ENCODE measurements at places on chromosomes 2 and 18. TPM values are rescaled to one million over a fixed set of nuclear protein-coding genes. Genes with fewer than 3 reads are reported as not detected.

- no peaks in the 10 kb centered on the region for H3K36me3 ChIP-seq
- peak overlapping the region; percentile 12 for H3K4me3 ChIP-seq
- H3K27me3 ChIP-seq = no peaks in the 10 kb centered on the region
Observed at GRCh38 chr2:41932241-41933045, 115.4 kb upstream of the PKDCC start.

MROH2A gene
- not detected for total RNA-seq

DNA sequence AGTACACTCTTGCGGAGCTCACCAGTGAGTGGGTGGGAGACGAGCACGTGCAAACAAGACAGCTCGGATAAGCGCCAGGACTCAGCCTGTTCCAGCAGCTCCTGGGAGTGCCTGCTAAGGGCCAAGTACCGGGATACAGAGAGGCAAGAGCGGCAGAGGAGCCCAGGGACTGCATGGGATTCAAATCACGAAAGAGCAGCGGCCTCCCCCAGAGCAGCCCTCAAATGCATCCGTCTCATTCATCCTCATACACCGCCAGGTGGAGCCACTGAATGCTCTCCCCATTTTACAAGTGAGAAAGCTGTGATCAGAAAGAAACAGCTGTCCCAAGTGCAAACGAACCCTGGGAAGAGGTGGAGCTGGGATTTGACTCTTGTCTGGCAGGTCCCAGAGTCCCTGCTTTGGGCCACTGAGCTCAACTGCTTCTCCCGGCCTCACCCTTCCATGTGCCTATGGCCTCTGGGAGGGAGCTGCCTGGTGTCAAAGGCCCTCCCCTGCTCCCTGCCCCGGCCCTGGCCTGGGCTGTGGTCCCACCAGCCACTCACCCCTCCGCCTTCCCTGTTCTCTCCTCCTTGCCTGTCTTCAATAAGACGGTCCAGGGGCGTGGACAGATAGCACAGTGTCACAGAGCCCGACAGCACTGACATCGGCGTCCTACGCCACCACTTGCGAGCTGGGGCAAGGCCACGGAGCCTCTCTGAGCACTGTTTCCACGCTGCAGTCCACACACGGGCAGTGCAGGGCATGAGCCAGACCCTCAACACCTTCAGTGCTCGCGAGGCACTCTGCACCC lies 72.8 kb upstream of the TAF1B start:
- no peak overlapping the region for H3K4me3 ChIP-seq
- no peaks in the 10 kb centered on the region for H3K36me3 ChIP-seq
- no peak overlapping the region for H3K27ac ChIP-seq

GRCh38 chr18:31500051-31500688 lies 2.2 kb downstream of the DSG2 start:
- DNase-seq = no peak
- peaks cover 5% of the 10 kb centered on the region for H3K4me1 ChIP-seq
- peaks cover 4% of the 10 kb centered on the region for H3K36me3 ChIP-seq
- no peak overlapping the region for H3K27ac ChIP-seq

SCN1A gene
- not detected for total RNA-seq

DNA sequence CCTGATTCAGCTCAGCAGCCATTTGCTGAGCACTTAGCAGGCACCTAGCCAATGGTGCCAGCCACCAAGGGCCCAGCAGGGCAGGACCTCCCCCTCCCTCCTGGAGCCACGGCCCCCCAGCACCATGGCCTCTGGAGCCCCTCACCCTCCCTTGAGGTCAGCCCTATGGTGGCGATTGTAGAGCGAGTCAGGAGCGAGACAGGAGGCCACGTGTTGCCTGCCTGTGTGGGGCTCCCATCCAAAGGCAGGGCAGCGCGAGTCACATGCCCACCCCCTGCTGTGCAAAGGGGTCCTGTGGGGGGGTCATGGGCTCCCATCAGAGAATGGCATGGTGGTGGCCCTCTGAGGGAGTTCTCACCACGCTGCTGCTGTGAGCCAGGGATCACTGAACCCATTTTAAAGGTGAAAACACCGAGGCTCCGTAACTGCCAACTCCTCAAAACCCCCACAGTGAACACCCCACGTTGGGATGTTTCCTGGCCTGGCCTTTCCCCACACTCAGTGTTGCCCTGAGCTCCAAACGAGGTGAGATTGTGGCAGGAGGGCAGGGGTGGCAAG lies 35.6 kb downstream of the RAMP1 start:
- H3K36me3 ChIP-seq = no peaks in the 10 kb centered on the region
- no peaks in the 10 kb centered on the region for H3K27me3 ChIP-seq
- no peak overlapping the region for H3K27ac ChIP-seq
- DNase-seq = no peak
- no peak overlapping the region for H3K4me3 ChIP-seq

DNA sequence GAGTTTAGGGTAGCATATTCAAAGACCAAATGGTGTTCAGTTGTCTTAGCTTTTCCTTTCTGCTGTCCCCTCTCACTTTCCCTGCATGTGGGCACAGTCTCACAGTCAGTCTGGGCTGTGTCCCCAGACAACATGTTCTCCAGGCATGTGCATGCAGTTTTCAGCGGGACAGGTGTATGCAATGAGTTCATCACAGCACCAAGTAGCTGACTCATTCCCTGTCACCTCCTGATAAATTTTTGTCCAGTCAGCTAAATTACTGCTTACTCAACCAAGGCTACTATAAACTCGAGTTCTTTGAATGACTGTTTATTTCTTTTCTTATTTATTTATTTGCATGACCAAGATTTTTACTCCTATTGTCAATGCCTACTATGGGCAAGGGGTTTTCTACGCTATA lies 148.8 kb upstream of the CDH19 start:
- DNase-seq = no peak
- no peaks in the 10 kb centered on the region for H3K27me3 ChIP-seq
- H3K27ac ChIP-seq = no peak overlapping the region
- H3K4me3 ChIP-seq = no peak overlapping the region

ATP8B1 gene
- total RNA-seq = 7.5 TPM

- H3K4me1 ChIP-seq = peaks cover 37% of the 10 kb centered on the region
- peak overlapping the region; percentile 65 for H3K27ac ChIP-seq
- H3K4me3 ChIP-seq = peak overlapping the region; percentile 96
Observed at GRCh38 chr2:106192752-106193689, 1.1 kb downstream of the UXS1 start.

- no peak for DNase-seq
- no peak overlapping the region for H3K27ac ChIP-seq
- no peak overlapping the region for H3K4me3 ChIP-seq
- H3K27me3 ChIP-seq = no peaks in the 10 kb centered on the region
Observed at GRCh38 chr2:106142683-106143082, 51.4 kb downstream of the UXS1 start.

GRCh38 chr18:39911716-39912115 lies 2043.3 kb upstream of the PIK3C3 start:
- no peaks in the 10 kb centered on the region for H3K36me3 ChIP-seq
- H3K4me3 ChIP-seq = no peak overlapping the region
- no peak for DNase-seq

SYT4 gene
- not detected for total RNA-seq

DNA sequence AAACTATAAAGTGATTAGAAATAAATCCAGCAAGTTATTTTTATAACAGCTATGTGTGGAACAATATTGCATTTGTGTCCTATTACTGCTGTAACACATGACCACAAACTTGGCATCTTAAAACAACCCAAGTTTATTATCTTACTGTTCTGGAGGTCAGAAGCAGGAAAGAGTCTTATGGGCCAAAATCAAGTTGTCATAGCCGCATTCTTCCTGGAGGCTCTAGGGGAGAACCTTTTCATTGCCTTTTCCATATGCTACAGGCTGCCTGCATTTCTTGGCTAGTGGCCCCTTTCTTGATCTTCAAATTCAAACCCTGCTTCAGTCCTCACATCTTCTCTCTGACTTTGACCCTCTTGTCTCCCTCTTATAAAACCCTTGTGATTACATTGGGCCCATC lies 27.0 kb upstream of the HNRNPLL start:
- DNase-seq = no peak
- no peaks in the 10 kb centered on the region for H3K4me1 ChIP-seq
- no peak overlapping the region for H3K27ac ChIP-seq
- no peak overlapping the region for H3K4me3 ChIP-seq
- no peaks in the 10 kb centered on the region for H3K27me3 ChIP-seq

- H3K27ac ChIP-seq = no peak overlapping the region
- no peak overlapping the region for H3K4me3 ChIP-seq
- no peak for DNase-seq
Observed at GRCh38 chr2:127056086-127056485, 50.9 kb downstream of the BIN1 start.

DNA sequence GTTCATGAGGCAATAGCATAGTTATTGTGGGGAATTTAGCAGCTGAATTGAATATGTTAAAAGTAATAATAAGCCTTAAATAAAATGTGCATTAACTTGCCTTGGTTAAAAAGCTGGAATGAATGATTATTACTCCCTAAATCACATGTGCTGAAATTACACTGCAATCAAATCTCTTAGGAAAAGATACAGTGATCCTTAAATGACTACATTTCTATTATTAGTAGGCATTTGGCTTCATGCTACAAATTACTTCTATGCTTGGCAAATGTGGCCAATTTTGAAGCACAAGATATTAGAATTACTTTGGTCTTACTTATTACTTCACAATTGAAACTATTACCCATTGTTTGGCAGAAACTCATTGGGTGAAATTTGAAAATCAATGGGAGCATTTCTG lies 5.4 kb downstream of the RND3 start:
- peak overlapping the region; percentile 59 for H3K27ac ChIP-seq
- peaks cover 77% of the 10 kb centered on the region for H3K4me1 ChIP-seq
- peaks cover 97% of the 10 kb centered on the region for H3K36me3 ChIP-seq
- peak; percentile 29 for DNase-seq

DNA sequence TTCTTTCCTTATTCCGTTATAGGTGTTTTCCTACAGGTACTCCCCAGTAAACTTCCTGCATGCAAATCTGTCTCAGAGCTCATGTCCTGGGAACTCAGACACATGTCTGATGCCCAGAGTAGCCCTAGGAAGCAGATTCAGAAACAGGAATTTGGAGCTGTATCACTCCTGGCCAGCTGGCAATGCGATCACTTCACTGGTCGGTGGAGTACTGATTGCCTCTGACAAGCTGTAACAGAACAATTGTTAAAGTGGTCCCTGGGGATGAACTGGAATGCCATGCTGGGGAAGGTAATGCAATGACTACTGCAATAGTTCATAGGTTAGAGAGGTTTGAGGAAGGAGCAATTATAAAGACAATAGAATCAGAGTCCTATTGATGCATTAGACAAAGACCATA lies 131.6 kb upstream of the DOCK10 start:
- H3K27ac ChIP-seq = no peak overlapping the region
- DNase-seq = no peak
- no peaks in the 10 kb centered on the region for H3K36me3 ChIP-seq
- no peaks in the 10 kb centered on the region for H3K4me1 ChIP-seq
- no peak overlapping the region for H3K4me3 ChIP-seq

DNA sequence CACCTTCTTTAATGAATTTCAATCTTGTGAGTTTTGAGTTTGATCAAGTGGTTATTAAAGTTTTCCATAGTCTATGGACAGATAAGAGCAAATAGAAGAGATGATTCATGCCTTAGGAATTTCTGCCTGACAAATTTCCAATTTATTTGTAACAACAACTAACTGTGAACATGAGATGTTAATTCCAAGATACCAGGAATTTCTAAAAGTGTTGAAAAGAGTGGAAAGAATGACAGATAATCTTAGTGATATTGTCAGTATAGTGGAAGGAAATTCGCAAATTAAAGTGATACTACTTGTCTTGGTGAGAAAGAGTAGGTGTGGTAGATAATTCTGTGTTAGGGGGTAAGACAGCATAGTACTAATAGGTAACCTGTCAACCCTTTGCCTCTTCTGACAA lies 82.4 kb downstream of the AGPS start:
- H3K36me3 ChIP-seq = peaks cover 34% of the 10 kb centered on the region
- no peak overlapping the region for H3K4me3 ChIP-seq
- no peak for DNase-seq
- H3K4me1 ChIP-seq = peaks cover 4% of the 10 kb centered on the region

STEAP3 gene
- 33.2 TPM for total RNA-seq

STON1 gene
- 8.8 TPM for total RNA-seq

CD8B2 gene
- not detected for total RNA-seq

- peaks cover 14% of the 10 kb centered on the region for H3K4me1 ChIP-seq
- H3K36me3 ChIP-seq = peaks cover 5% of the 10 kb centered on the region
- H3K4me3 ChIP-seq = no peak overlapping the region
Observed at GRCh38 chr2:19988600-19988999, 1.3 kb downstream of the WDR35 start.

GRCh38 chr2:46983065-46983801 lies 67.6 kb upstream of the MCFD2 start:
- H3K27ac ChIP-seq = no peak overlapping the region
- no peak overlapping the region for H3K4me3 ChIP-seq
- peaks cover 40% of the 10 kb centered on the region for H3K4me1 ChIP-seq
- peaks cover 47% of the 10 kb centered on the region for H3K36me3 ChIP-seq
- H3K27me3 ChIP-seq = no peaks in the 10 kb centered on the region

DNA sequence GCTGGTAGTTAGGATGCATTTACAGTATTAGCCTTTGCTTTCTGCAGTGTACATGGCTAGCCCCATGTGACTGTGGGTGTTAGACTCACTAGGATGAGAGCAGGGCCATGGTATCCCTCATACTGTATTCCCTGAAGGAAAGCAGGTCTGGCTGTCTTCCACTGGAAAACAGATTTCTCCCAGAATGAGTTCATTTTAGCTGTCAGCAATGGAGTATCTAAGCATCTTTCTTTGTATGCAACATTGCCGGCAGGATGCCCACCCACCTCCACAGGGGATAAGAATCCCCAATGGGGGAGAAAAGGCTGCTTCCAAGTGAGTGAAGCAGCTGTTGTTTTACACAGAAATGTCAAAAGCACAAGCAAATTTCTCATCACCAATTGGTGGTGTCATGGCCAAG lies 142.7 kb upstream of the KLHL14 start:
- no peak overlapping the region for H3K4me3 ChIP-seq
- no peaks in the 10 kb centered on the region for H3K27me3 ChIP-seq
- H3K27ac ChIP-seq = no peak overlapping the region

REG1B gene
- total RNA-seq = not detected

NEURL3 gene
- total RNA-seq = not detected

DNA sequence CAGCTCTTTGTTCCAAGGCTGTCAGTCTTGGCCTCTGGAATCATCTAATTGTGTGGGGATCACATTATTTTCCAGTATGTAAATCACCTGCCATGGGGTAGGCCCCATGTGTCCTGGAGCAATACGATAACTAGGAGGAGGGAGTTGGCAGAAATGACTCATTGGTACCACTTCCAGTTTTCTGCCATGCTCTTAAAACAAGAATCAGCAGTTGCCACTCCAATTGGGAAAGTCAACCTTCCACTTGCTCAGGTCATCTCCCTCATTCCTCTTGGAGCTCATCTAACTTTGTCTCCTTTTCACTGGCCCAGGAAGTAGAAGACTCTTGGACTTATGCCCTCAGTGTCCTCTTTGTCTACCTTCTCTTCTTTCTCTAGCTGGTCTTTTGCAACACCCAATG lies 487.0 kb downstream of the SLC4A3 start:
- H3K27me3 ChIP-seq = no peaks in the 10 kb centered on the region
- H3K36me3 ChIP-seq = no peaks in the 10 kb centered on the region
- no peak overlapping the region for H3K4me3 ChIP-seq
- H3K27ac ChIP-seq = no peak overlapping the region
- no peaks in the 10 kb centered on the region for H3K4me1 ChIP-seq

GRCh38 chr2:55017880-55018279 lies 32.4 kb downstream of the RTN4 start:
- H3K4me1 ChIP-seq = peaks cover 45% of the 10 kb centered on the region
- no peaks in the 10 kb centered on the region for H3K27me3 ChIP-seq
- H3K4me3 ChIP-seq = no peak overlapping the region
- no peak overlapping the region for H3K27ac ChIP-seq
- H3K36me3 ChIP-seq = peaks cover 31% of the 10 kb centered on the region
- DNase-seq = no peak

All from SJSA1 (cell line).